Fibroblast of the conjunctiva (primary cell): ENCODE measurements at places on chromosomes 1 and 21.

DNA sequence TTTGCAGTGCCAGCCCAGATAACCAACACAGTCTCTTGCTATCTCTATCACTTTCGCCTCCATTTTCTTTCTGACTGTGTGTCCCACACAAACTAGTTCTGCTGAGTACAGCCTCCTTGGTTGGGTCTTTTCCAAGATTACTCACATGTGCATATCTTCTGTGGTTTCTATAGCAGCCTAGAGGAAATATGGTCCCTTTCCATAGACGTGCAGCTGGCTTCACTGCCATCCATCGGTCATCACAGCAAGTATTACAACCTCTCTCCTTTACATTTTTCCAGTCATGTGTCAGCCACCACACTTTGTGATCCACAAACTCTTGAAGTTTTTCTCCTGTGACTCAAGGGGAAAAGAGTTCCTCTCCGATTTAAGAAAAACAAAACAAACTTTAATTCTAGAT lies 893.4 kb upstream of the ADGRL4 start:
- peak; percentile 81 for DNase-seq

GRCh38 chr1:247218121-247218651 lies 37.7 kb upstream of the VN1R5 start:
- no peak for DNase-seq

DNA sequence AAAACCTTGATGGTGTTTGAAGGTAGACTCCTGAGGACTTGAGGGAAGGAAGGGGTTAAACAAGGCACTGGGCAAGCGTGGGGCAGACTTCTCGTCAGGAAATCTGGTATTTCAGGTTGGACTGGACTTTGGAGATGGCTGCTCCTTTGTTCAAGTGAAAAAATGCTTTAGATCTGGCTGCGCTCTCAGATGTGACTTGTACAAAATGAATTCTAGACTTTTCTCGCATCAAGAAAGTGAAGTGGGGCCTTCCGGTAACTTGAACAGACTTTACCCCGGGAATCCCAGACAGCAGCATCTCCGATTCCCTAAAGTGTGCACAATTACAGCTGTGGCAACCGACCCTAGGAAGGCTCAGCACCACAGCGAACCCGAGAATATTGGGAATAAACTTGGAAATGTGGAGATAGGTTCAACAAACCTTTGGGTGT lies 44.3 kb upstream of the ERRFI1 start:
- DNase-seq = no peak

DNA sequence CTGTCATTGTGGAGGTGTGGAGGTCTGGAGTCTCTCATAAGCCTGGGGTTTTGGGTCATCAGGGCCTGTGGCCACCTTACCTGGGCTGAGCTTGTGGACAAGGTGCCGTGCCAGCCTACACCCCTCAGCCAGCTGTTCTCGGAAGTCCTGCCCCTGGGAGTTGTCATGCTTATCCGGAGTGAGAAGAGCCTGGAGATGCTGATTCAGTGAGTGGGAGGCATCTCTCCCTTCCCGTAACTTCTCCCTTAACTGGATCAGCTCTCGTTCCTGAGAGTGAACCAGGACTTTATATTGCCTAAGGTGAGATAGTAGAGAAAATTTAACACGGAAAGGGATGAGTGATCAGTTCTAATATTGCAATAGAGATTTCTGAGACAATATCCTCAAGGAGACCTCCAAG lies 30.0 kb upstream of the REG4 start:
- no peak for DNase-seq

DNA sequence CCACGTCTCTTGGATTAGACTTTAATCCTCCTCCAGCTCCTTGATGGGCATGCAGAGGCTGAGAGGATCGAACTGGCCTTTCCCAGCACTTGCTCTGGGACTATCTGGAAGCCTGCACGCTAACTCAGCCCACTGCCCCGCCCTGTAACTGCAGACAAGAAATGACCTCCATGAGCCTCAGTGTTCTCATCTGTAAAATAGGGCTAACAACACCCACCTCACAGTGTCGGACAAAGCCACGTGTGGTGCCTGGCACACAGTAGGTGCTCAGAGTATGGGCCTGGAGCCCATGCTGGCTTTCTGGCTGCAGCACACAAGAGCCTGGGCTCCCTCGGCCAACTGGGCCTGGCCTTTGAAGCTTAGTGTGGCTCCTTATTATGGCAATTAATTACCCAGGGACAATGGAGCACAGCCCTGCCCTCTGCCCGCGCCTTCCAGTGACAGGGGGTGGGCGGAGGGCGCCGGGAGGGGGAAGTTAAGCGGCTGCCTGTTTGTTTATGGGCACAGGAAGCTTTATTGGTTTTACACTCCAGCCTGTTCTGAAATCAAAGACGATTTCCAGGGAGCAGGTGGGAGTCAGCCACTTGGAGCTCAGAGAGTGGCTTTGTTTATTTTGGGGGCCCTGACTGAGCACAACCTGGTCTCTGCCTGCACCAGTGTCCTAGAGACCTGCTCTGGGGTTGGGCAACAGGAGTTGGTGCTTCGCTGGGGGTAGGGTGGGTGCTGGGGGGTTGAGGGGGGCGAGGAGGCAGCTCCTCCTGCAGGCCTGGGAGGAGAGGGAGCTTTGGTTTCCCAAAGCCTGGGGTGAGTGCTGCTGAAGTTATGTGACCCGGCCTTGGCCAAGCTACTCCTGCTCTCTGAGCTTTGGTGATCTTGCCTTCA lies 31.0 kb downstream of the PAX7 start:
- no peak for DNase-seq
